Naive thymus-derived CD8-positive, alpha-beta T cell (primary cell): ENCODE measurements at places on chromosomes 5 and 9.

GRCh38 chr5:38404667-38405276, 146.4 kb downstream of the EGFLAM start:
- DNase-seq = no peak

- no peak for DNase-seq
Measured at GRCh38 chr5:59423021-59423420, 470.5 kb downstream of the PDE4D start.

- no peak for DNase-seq
Measured at GRCh38 chr5:169268019-169268418, 32.9 kb downstream of the SLIT3 start.

DNA sequence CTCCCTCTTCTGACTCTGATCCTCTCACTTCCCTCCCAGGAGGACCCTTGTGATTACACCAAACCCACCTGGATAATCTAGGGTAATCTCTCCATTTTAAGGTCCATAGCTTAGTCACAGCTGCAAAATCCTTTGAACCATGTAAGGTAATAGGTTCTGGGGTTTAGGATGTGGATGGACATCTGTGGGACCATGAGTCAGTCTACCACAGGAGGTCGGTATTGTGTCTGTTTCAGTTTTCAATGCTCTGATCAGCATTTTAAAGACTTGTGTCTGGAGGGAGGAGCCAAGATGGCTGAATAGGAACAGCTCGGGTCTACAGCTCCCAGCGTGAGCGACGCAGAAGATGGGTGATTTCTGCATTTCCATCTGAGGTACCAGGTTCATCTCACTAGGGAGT, 112.6 kb downstream of the CAVIN4 start:
- no peak for DNase-seq

GRCh38 chr9:111298111-111298510, 31.9 kb downstream of the OR2K2 start:
- no peak for DNase-seq

DNA sequence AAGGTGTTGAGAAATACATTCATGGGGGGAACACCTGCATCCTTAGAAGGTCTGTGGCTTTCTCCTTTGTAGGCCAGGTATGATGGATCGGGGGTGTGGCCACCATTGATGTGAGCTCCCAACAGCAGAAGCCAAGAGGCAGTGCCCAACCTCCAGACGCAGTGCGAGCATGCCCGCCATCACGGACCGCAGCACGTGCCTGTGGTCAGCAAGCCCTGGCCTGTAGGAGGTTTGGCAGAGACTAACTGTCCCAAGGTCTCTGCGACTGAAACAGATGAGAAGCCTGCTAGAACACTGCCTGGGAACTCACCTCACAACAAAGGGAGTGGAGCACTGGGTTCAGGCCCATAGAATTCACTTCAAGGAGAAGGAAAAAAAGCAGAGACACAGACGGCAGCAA, 31.9 kb upstream of the ZNF354A start:
- no peak for DNase-seq

GRCh38 chr9:113289091-113289490, 13.6 kb downstream of the PRPF4 start:
- DNase-seq = no peak

DNA sequence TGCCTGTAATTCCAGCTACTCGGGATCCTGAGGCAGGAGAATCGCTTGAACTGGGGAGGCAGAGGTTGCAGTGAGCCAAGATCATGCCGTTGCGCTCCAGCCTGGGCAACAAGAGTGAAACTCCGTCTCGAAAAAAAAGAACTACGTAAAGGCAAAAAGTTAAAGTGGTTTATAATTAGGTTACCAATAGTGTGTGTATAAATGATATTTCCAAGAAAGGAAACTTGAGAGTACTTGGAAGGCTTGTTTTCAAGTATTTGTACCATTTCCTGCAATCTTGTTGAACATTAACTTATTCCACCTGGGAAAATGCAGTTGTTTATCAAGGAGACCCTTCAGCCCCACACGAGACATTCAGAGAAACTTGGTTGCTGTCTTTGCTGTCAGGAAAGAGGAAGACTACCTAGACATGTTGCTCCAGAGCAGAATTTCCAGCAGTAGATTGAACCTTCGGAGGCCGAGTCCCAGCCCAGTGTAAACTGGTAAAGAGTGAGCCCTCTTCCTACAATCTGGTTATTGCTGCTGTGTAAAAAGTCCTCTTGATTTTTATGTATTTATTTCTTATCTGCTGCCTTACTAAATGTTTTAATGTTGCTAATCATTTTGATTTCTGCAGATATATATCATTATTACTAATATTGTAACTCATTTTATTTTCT, 30.1 kb downstream of the STXBP1 start:
- no peak for DNase-seq

DNA sequence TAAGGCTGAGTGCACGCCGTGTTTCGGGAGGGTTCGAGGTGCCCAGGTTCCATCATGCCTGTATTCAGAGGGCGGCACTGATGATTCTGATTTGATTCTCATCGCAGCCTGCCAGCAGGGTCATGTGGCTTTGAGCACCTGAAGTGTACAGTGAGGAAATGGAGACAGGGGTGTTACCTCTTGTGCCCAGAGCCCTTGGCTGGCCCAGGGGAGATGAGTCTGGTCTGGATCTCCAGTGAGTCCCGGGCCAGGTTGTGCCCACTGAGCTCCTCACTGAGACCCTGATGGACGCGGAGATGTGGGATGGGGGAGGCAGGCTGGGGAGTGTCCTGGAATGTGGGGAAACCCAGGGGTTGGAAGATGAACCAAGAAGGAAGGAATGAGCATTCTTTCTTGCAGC, 54.7 kb downstream of the GADD45G start:
- DNase-seq = no peak

DNA sequence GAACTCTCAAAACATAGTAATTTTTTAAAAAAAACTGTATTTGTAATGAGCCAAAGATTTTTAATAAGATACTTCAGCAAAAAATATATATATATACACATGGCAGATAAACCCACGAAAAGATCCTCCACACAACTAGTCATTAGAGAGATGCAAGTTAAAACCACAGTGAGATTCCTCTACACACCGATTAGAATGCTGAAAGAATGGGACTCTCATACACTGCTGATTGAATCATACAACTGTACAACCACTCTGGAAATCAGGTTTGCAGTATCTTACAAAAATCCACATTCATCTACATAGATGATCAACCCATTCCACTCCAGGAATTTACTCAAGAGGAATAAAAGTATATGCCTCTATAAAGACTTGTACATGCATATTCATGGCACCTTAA, 43.7 kb downstream of the RASEF start:
- DNase-seq = no peak

GRCh38 chr9:96655198-96655851, at the start of gene PRXL2C:
Gene PRXL2C (minus strand): TSS chr9:96655317. CDS start chr9:96655281, 36 bp downstream.
- peak; percentile 87 for DNase-seq

- DNase-seq = no peak
Measured at GRCh38 chr5:173016598-173017046, 33.1 kb downstream of the ATP6V0E1 start.

- no peak for DNase-seq
Measured at GRCh38 chr5:170155771-170156170, 50.1 kb downstream of the FOXI1 start.

DNA sequence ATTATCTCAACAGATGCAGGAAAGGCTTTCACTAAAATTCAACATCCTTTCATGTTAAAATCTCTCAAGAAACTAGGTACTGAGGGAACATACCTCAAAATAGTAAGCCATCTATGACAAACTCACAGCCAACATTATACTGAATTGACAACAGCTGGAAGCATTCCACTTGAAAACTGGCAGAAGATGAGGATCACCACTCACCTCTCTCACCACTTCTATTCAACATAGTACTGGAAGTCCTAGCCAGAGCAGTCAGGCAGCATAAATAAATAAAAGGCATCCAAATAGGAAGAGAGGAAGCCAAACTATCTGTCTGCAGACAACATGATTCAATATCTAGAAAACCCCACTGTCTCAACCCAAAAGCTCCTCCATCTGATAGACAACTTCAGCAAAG, 203.6 kb upstream of the GRAMD2B start:
- DNase-seq = no peak

GRCh38 chr5:82265047-82265446, 13.1 kb downstream of the RPS23 start:
- no peak for DNase-seq

DNA sequence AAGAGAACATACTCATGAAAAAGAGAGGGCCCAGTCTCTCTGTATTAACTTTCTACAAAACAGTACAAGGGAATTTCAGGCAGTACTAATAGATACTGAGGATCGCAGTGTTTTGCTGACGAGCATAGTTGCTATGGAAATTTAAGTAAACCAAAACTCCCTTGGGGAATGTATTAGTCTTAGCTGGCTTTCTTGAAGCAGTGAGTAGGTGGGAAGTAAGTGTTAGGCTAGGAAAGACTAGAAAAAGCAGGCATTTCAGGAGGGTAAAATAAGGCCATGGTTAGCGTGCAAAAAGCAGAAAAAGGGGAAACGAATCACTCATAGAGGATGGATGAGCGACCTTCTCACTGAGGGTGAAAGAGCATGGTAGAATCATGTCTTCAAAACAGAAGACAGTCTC, 84.3 kb upstream of the ACTBL2 start:
- no peak for DNase-seq

DNA sequence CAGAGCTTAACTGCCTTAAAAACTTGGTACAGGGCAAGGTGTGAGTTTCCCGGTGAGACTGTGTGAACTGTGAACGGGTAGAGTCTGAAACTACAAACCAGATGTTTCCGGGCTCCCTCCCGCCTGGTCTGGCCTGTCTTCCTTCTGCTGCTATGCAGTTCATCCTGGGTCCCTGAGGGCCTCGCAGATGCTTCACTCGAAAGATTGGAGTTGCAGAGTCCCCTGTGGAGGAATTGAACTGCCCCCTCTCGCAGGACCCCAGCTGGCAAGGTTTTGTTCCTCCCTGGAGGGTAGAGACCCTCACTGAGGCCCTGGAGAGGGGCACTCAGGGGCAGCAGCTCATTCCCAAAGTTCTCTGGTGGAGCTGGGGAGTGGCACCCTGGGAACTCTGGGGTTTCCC, 533 bp downstream of the DCANP1 start:
- DNase-seq = no peak

DNA sequence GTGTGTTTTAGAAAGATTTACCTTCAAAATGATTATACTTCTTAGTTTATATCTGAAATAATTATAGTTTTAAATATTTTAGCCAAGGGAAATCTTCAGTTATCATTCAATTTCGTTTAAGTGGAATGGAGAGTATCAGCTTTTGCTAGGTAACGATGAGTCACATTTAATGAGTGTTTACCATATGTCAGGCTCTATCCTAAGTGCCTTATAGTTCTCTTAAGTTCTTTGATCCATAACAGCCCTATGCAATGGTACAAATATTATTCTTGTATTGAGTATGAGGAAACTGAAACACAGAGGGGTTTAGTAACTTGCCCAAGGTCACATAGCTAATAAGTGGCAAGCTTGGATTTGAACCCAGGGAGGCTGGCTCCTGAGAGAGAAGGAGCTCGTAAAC, 37.5 kb upstream of the SHB start:
- DNase-seq = no peak

DNA sequence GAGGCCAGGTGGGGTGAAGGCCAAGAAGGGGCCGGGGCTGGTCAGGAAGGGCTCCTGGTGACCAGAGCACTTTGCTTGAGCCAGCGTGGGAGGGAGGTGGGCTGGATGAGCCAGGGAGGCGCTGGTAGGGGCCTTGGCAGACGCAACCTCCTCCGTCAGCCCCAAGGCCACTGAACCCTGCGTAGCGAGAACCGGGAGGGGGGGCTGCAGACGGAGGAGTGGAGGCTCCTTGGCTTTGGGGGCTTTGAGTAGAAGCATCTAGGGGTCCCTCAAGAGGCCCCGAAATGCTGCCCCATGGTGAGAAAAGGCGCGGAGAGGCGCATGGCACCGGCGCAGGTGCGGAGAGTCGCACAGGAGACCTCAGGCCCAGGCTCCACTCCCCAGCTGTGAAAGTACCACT, 1888.0 kb upstream of the CDH9 start:
- no peak for DNase-seq

GRCh38 chr5:102891175-102891574, 136.1 kb downstream of the PAM start:
- DNase-seq = no peak

GRCh38 chr9:137192859-137193258, 4.4 kb downstream of the SSNA1 start:
- no peak for DNase-seq

GRCh38 chr5:37207802-37208201, 41.4 kb downstream of the CPLANE1 start:
- no peak for DNase-seq

- DNase-seq = no peak
Measured at GRCh38 chr5:135356522-135357318, 42.3 kb downstream of the MACROH2A1 start.
